ENCODE measurements at places on chromosomes 1 and 21.
A peak's percentile ranks its signal among the peaks of the same experiment; 100 is the strongest.

DNA sequence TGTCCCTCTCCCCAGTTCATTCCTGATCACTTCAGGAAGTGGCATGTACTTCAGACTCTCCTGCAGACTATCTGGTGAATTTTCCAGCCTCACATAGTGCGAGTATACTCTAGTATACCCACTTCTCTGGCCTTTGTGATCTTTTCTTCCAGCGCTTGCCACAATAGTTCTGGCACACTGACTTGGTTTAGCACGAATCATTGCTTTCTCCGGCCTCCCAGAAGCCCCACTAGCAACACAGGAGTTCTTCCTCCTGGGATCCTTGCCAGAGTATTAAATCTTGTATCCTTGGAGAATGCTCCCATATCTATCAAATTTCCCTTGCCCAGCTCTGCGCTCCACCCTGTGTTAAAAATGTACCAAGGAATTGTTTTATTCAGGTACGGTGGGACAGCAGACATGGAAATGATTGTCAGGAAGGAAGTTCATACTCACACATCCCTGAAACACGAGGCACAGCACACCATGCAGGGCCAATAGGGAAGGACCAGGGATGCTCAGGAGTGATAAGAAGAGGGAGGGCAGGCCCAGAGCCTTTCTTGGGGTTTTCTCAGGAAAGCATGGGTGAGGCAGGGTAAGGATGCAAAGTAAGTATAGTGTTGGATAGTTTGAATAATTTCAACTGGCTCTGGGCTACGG, 136.7 kb downstream of the ADSS2 start:
- no peak for DNase-seq

- no peak for DNase-seq
Observed at GRCh38 chr1:160755911-160756848, 17.1 kb downstream of the SLAMF7 start.

GRCh38 chr1:78722521-78722920, 72.9 kb downstream of the IFI44 start:
- DNase-seq: no peak

- no peak for DNase-seq
Observed at GRCh38 chr21:38083535-38083934, 167.3 kb upstream of the KCNJ6 start.

DNA sequence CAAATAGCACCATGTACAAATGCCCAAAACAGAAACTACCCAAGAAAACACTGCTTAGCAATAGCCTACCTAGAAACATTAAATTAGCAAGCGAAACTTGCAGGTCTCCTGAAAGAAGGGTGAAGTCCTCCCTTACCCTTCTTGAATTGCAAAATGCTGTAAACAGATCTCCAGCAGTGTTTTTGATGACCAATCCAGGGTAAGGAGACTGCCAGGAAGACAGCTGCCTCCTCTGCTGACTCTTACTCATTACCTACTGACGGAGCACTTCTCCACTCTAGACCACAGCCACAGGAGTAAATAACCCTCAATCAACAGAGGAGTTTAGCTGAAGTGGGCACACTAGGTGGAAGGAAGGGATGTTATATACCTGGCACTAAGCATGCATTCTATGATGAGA, 32.2 kb upstream of the GADD45A start:
- DNase-seq: no peak

DNA sequence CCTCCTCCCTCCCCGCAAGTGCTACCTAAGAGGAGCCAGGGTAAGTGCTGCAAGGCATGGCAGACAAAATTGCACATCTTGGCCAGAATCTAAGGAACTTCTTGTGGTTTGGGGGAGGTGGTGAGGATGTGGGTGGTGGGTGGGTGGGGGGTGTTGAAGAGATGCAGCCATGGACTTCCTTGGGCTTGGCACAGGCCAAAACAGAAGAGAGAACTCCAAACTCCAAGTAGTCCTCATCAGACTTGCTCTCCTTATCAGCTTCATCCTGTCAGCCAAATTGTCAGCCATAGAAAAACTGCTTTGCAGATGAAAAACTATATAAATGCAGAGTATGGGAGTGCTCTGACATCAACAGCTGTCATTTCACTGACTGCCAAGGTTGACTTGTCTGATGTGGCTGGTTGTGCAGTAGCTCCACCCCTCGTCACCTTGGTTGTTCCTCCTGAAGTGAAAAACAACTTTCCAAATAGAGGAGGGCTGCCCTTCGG, 7.1 kb downstream of the AMIGO1 start:
- DNase-seq: no peak

- no peak for DNase-seq
Observed at GRCh38 chr21:32403201-32403777, 9.2 kb upstream of the EVA1C start.

DNA sequence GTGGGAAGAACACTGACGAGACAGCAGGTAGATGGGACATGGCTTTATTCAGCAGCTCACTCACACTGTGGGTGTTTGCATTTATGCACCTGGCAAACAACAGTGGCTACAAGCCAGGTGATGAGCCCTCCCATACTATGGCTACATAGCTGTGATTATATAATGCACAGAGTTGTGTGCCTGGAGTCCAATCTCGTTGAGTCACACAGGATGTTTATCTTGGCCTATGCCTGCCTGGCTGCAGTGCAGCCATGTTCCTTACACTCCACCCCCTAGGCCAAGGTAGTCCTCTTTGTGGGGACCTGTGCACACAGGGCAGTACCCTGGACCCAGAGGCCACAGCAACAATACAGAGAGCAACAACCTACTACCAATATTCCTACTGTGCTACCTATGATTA, 1643.8 kb downstream of the MRPL39 start:
- no peak for DNase-seq

- peak; percentile 64 for DNase-seq
Observed at GRCh38 chr1:35557118-35557610, at the start of gene KIAA0319L. Gene KIAA0319L, minus strand, starts transcription at chr1:35557403. Its CDS starts 2,912 bp downstream, at chr1:35554491.

DNA sequence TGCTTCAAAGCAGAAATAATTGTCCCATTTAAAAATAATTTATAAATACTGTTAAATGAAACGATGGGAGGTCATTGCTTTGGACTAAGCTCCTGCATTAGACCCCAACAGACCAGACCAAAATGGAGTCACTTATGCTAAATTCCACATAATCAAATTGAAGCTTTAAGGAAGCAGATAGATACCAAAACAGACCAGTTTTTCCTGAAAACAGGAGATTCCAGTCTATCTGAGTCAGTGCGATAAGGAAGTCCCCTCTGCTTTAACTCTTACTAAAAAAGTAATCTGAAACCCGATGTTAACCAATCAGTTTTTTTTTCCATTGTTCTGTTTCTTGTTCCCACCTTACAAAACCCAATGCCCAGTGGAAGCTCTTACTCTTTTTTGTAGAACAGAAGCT, 16.2 kb upstream of the DNASE2B start:
- DNase-seq: no peak

DNA sequence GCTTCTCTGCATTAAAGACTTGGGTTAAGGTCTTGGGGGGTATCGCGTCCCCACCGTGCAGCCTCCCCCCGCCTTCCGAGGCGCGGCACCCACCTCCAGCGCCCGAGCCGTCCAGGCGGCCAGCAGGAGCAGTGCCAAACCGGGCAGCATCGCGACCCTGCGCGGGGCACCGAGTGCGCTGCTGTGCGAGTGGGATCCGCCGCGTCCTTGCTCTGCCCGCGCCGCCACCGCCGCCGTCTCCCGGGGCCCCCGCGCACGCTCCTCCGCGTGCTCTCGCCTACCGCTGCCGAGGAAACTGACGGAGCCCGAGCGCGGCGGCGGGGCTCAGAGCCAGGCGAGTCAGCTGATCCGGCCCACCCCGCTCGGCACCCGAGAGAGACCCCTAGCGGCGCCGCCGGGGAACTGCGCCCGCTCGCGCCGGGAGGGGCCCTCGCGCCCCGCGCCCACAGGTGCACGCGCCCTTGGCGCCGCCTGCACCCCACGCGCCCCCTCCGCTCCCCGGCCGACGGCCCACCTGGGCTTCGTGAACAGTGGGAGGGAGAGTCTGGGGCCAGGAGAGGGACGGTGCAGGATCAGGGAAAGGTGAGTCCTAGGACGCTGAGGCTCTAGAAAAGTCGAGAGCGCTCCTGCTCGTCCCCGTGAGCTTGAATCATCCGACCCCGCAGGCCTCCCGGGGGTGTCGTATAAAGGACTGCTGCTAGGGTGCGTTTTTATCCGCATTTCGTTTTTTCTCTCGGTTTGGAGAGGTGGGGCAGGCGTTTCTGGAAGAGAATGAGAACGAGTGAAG, at the start of gene APP:
Gene APP, minus strand, starts transcription at position 300 of the 787 bp plus-strand sequence. Its CDS starts 150 bp downstream, at position 150.
- peak; percentile 60 for DNase-seq

DNA sequence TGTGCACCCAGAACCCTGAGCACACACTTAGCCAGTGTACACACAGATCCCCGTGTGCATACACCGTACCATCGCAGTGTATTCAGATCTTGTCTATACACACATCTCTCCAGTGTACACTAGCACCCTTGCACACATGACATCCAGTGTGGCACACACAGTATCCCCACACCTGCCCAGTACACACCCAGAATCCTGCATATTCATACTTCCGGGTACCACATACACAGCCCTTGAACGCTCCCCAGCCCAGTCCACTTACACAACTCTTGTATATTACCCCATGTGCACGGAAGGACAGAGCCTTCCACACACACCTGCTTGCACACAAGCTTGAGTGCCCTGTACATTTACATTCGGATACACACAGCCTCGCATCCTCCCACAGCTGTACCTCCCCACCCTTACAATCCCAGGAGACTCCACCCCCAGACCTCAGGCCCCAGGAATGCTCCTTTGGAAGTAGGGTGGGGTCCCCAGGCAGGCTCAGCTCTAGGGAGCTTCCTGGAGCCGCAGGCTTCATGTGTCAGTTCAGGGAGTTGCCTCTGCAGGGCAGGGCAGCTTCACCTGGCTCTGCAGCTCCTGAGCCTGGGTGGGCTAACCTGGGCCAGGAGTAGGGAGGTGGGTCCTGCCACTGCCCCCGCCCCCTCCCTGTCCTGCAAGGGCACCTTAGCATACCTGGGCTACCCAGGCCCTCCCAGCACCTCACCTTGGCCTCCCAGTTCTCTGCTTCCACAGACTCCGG, 46.2 kb downstream of the AHDC1 start:
- DNase-seq: no peak

- DNase-seq: no peak
Observed at GRCh38 chr1:2778220-2778592, 23.3 kb downstream of the TTC34 start.

DNA sequence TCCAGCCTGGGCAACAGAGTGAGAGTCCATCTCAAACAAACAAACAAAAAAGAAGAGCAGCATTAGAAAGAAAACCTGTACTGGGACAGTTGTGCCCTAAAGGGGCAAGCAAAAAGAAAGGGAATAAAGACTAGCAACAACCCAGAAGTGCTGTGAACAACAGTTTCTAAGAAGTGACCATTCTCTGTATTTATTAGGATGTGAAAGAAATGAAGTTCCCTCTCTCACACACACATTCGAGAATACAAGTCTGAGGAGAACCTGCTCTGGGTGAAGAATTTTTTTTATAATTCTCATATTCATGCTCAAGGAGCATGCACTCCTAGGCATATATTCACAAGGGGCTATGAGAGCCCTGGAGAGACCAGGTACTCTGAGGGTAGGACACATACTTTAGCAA, 59.5 kb upstream of the LRRC8D start:
- DNase-seq: no peak

DNA sequence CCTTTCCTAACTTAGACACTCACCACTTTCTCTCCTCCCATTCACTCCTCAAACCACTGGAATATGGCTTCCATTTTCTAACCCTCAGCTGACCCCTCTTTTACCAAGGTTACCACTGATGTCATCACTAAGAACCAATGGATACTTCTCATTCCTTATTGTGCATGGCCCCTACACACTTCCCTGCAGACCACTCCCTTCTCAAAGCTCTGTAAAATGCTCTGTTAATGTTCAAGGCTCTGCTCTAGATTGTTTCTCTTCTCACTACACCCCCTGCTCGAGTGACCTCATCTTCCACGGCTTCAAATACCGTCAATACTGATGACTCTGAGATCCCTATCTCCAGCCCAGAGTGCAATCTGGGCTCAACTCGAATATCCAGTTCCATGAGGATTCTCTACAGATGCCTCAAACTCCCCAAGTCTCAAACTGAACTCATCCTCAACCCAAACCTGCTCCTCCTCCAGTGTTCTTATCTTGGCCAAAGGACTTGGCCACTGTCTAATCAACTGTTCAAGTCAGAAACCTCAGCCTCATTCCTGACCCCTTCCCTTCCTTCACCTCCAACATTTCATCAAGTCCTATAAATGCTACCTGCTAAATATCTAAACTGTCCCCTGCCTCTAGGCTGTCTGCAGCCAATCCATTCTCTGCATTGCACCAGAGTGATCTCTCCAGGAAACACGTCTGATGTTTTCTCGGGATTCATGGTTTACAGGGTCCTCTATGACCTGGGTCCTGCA, 41.3 kb upstream of the BMP8B start:
- DNase-seq: no peak

- DNase-seq: no peak
Observed at GRCh38 chr1:28027660-28028059, 60.8 kb downstream of the EYA3 start.

- no peak for DNase-seq
Observed at GRCh38 chr1:44239331-44239960, 26.2 kb downstream of the DMAP1 start.

DNA sequence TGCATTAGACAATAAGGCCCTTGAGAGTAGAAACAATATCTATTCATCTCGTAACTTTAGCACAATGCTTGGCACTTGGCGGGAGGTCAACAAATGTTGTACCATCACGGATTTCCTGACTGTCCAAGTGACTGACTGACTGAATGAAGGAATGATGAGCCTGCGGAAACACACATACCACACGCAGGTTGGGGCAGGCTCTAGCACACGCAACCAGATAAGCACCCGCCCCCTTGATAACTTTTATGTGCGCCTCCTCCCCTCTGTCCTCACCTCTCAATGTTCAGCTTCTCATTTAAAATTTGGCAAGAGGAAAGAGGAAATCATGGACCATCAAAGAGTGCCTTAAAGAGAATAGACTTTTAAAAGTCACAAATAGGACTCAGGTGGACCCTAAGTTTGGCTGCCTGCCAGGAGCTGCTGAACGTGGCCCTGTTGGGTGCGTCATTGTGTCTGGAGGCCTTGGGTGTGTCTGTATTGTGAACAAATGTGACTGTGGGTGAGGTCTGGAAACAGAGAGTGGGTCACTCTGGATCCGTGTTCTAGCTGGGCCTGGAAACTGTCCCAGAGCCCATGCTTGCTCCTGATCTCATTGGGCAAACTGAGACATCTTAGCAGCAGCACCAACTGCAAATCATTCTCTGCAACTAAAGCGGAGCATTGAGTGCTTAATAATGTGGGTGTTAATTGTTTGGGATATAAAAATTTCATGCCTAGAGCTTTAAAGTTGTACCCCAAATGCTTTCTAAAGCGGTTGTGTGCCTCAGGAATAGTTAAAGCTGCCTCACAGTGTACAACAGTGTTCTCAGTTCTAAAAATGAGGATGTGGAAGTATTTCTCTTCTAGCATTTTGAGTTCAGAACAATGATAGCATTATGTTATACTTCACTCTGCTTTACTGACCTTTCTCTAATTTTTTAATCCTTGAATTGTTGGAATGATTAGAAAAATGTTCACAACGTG, 47.6 kb upstream of the ABCG1 start:
- DNase-seq: no peak

DNA sequence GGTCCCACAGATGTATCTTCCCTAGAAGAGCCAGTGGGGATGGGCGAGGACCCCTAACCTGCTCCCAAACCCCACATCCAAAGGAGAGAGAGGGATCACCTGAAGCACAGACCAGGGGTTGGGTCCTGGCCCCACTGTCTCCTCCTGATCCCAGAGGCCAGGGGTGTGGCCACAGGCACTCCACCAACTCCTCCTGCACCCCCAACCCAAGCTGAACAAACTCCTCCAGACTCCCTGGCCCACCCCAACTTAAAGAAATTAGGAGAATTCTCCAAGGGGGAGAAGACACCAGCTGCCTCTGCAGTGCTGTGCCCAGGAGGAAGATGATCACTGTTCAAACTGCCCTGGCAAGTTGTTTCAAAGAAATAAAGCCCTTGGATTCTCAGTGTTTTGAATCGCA, 4.5 kb upstream of the PRAMEF12 start:
- no peak for DNase-seq

GRCh38 chr1:84363019-84363418, 35.3 kb upstream of the DNASE2B start:
- DNase-seq: no peak
